Adrenal gland (tissue), 19 donors: ENCODE measurements at places on chromosomes 1 and 21. TPM values are rescaled to one million over a fixed set of nuclear protein-coding genes. Genes with fewer than 3 reads are reported as not detected.

The TADA1 gene
- total RNA-seq = 12.1 TPM

The PRKAA2 gene
- 0.93 TPM for total RNA-seq

The SYCP1 gene
- not detected for total RNA-seq

The KCNE2 gene
- 0.32 TPM for total RNA-seq

The RBM8A gene
- 97.9 TPM for total RNA-seq

The LRRC3 gene
- total RNA-seq = 2.3 TPM

The CATSPERE gene
- total RNA-seq = 0.86 TPM

The LCE3E gene
- not detected for total RNA-seq

The GCSAML gene
- not detected for total RNA-seq

The DDR2 gene
- total RNA-seq = 45.4 TPM

The ADGRL4 gene
- total RNA-seq = 17.0 TPM

The PRR9 gene
- not detected for total RNA-seq

The DNALI1 gene
- total RNA-seq = 11.7 TPM

The BARHL2 gene
- total RNA-seq = not detected

The SLC41A1 gene
- 26.7 TPM for total RNA-seq

The TRIM67 gene
- 0.22 TPM for total RNA-seq

The KCNT2 gene
- total RNA-seq = 4.0 TPM

The PAQR6 gene
- 1.2 TPM for total RNA-seq

The DEDD gene
- 31.5 TPM for total RNA-seq

The ERG gene
- 15.1 TPM for total RNA-seq

The ACTA1 gene
- not detected for total RNA-seq

The GLMP gene
- total RNA-seq = 181 TPM

The PTPN14 gene
- 86.4 TPM for total RNA-seq

The IRF6 gene
- 60.2 TPM for total RNA-seq

The PRAMEF2 gene
- total RNA-seq = not detected

The OR2M4 gene
- not detected for total RNA-seq

The SELENBP1 gene
- total RNA-seq = 31.2 TPM

The PPM1J gene
- 0.31 TPM for total RNA-seq

The ZBTB17 gene
- 21.6 TPM for total RNA-seq

The S100A7 gene
- not detected for total RNA-seq

The ATP1A2 gene
- 0.66 TPM for total RNA-seq

The LRIG2 gene
- total RNA-seq = 11.3 TPM

The SPRR1A gene
- total RNA-seq = not detected

The PADI2 gene
- 0.88 TPM for total RNA-seq

The DMBX1 gene
- not detected for total RNA-seq
